ENCODE measurements at places on chromosomes 4 and X. TPM values are rescaled to one million over a fixed set of nuclear protein-coding genes. Genes with fewer than 3 reads are reported as not detected.

GRCh38 chr4:149791851-149792250, 23.8 kb downstream of the IQCM start:
- H3K36me3 ChIP-seq: no peaks in the 10 kb centered on the region
- no peak overlapping the region for H3K4me3 ChIP-seq
- no peak for DNase-seq
- H3K27me3 ChIP-seq: no peaks in the 10 kb centered on the region

GRCh38 chr4:84481077-84481859, 17.8 kb downstream of the NKX6-1 start:
- no peak for DNase-seq
- H3K27me3 ChIP-seq: peaks cover 7% of the 10 kb centered on the region
- H3K36me3 ChIP-seq: no peaks in the 10 kb centered on the region
- H3K27ac ChIP-seq: no peak overlapping the region
- no peaks in the 10 kb centered on the region for H3K4me1 ChIP-seq

DNA sequence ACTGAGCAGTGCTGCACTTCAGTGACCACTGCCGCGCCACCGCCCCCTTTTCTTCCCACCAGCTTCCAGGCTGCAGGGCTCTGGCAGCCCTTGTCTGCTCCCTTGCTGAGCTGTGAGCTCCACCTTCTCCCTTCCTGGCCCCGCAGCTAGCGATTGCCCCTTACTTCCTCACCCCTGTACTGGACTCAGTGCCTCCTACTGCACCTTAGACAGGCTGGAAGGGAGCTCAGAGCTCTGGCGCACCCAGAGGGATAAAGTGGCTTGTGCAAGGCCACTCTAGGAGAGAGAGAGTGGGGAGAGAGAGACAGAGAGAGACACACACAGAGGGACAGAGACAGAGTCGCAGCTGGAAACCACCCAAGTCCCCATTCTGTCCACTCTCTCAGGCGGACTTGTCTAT, 6.0 kb downstream of the RASL11B start:
- no peak overlapping the region for H3K27ac ChIP-seq
- DNase-seq: no peak
- no peaks in the 10 kb centered on the region for H3K36me3 ChIP-seq
- H3K4me1 ChIP-seq: no peaks in the 10 kb centered on the region

DNA sequence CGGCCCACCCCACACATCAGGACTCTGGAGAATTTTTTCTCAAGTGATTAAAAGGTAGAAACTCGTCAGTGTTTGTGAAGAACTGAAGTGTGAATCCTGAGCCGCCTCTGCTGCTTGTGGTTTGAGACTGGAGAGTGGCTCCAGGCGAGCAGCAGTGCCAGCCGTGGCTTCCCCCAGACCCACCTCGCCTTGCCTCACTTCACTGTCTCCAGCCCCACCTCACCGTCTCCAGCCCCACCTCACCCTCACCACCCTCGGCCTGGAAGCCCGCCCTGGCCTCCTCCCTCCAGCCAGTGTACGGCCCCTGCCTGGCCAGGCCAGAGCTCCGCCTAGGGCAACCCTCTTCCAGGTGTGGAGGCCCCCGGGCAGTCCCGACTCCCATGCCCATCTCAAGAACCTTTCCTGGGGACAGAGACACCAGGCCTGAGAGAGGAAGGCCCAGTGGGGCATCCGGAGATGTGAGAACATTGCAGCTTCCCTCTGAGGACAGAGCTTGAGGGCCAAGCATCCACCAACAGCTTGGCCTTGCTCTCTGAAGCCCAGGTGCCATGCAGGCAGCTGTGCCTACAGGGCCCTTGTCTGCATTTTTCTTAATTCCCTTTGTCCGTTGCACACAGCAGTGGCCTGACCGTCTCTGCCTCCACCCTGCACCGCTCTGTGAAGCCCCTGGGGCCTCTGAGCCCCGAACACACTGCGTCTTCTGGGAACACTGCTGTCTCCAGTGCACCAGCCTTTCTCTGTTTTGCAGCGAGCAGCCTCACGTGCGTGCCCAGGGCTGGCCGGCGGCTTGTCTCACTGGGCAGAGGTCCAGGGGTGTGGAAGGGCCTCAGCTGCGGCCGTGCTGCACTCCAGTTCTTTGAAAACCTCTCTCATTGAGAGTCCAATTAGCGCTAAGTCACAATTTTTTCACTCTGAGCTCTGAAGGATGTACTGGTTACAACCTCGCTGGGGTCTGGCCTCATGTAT, 13.8 kb downstream of the SH3BP2 start:
- no peak for DNase-seq
- H3K4me1 ChIP-seq: peaks cover 11% of the 10 kb centered on the region
- no peak overlapping the region for H3K4me3 ChIP-seq
- no peaks in the 10 kb centered on the region for H3K27me3 ChIP-seq

DNA sequence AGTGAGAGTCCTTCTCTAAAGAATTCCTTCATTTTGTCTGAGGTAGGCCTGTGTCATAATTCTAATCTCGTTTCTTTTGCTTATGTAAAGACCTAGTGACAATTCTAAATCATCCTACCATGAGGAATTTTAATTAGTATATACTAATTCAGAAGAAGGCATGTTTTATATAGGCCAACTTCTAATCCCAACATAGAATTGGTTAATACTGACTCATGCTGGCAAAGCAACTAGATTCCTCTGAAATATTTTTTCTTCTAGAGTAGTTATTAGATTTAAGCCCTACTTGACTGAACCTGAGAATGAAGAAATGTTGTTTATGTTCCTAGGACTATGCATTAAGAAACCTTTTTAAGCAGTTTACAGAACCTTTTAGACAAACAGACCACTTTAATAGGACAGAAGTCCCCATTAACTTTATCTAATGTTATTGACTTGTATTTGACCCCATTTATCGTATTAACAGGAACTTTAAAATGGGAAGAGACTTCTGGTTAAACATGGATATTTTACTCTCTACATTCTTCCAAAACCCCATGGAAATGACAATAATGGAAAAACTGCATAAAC, 56.1 kb upstream of the EIF1AX start:
- no peaks in the 10 kb centered on the region for H3K4me1 ChIP-seq
- no peak for DNase-seq
- H3K4me3 ChIP-seq: no peak overlapping the region
- H3K36me3 ChIP-seq: peaks cover 5% of the 10 kb centered on the region
- no peak overlapping the region for H3K27ac ChIP-seq

- no peaks in the 10 kb centered on the region for H3K4me1 ChIP-seq
- H3K27me3 ChIP-seq: no peaks in the 10 kb centered on the region
- no peak for DNase-seq
- no peak overlapping the region for H3K27ac ChIP-seq
- no peak overlapping the region for H3K4me3 ChIP-seq
Measured at GRCh38 chrX:24928114-24928513, 87.7 kb downstream of the ARX start.

GRCh38 chr4:101938836-101939235, 148.3 kb downstream of the BANK1 start:
- no peak overlapping the region for H3K4me3 ChIP-seq
- H3K27ac ChIP-seq: no peak overlapping the region
- no peaks in the 10 kb centered on the region for H3K4me1 ChIP-seq
- H3K36me3 ChIP-seq: no peaks in the 10 kb centered on the region
- H3K27me3 ChIP-seq: no peaks in the 10 kb centered on the region

DNA sequence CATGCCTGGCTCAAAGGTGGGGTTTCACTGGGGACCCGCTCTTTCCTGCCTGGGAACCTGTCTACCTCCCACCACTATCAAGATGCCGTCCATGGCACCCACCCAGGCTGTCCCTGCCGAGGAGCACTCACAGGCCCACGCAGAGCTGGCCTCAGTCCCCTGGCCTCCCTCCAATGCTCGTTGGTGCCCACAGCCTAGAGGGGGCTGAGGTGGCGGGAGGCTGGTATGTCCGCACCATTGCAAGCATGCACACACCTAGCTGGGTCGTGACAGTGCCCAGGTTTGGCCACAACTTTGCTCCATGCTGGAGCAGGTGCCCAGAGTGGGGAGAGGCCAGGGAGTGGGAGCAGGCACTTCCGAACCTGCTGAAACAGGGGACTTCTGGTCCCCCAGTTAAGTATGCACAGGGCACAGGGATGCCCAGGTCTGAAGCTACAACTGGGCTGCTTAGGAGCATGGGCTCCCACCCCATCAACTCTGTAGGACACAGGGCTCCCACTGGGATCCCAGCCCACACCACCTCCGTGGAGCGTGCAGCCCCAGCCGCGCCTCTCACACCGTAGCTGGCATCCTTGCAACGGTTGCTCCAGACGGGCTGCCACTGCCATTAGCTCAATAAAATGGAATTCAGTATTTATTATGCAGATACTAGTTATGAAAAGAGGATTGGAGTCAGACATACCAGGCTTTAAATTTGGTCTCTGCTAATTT, 1376.1 kb upstream of the TENM3 start:
- no peaks in the 10 kb centered on the region for H3K27me3 ChIP-seq
- H3K36me3 ChIP-seq: no peaks in the 10 kb centered on the region
- no peaks in the 10 kb centered on the region for H3K4me1 ChIP-seq
- H3K4me3 ChIP-seq: no peak overlapping the region
- no peak for DNase-seq

DNA sequence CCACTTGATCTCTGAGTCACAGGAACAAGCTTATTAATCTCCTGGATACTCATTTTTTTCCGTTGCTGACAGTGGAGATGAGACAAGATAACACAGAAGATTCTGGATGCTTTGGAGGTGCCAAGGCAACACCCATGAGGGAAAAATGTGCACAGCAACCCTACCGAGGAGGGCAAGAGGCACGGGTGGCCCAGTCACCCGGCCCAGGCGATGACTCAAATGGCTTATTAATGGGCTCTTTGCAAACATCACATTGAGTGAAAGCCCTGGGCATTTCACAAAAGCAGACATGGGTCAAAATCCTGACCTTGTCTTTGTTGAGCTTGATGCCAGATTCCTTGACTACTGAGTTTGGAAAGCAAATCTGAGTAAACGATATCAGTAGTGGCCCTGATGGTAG, 315.1 kb downstream of the STK32B start:
- DNase-seq: no peak
- no peaks in the 10 kb centered on the region for H3K27me3 ChIP-seq
- H3K4me3 ChIP-seq: no peak overlapping the region
- H3K36me3 ChIP-seq: no peaks in the 10 kb centered on the region
- H3K4me1 ChIP-seq: no peaks in the 10 kb centered on the region
- no peak overlapping the region for H3K27ac ChIP-seq

GRCh38 chr4:145938618-145939440, at the start of gene ZNF827:
TSS of gene ZNF827 (minus strand) at chr4:145938823. CDS start at chr4:145938407, 416 bp downstream.
- no peaks in the 10 kb centered on the region for H3K27me3 ChIP-seq
- peak within 1 kb of the TSS; percentile 93 for H3K4me3 ChIP-seq
- peak; percentile 75 for DNase-seq
- H3K27ac ChIP-seq: peak within 1 kb of the TSS; percentile 74

- no peak for DNase-seq
- no peak overlapping the region for H3K4me3 ChIP-seq
Measured at GRCh38 chrX:53479301-53479700, 45.1 kb upstream of the HSD17B10 start.

GRCh38 chr4:17091104-17091503, 192.7 kb upstream of the LDB2 start:
- no peak for DNase-seq
- no peaks in the 10 kb centered on the region for H3K4me1 ChIP-seq
- no peaks in the 10 kb centered on the region for H3K36me3 ChIP-seq
- no peak overlapping the region for H3K4me3 ChIP-seq

DNA sequence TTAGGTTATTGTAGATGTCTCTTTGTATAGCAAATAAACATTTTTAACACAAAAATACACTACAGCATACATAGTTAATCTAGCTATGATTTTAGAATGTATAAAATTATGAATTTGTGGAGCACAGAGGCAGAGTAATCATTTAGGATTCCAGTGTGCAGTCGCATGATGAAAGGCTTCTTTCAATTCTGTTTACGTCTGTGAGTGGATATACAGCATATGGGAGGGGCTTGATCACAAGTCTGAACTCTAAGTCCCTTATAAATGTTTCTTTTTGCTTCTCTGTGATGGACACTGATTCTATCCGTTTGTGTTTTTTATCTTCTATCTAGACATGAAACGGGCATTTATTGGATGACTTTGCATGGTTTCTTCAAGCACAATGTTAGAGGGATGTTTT, 1239.6 kb upstream of the AGA start:
- H3K27ac ChIP-seq: no peak overlapping the region
- H3K27me3 ChIP-seq: no peaks in the 10 kb centered on the region
- no peak for DNase-seq
- H3K4me1 ChIP-seq: no peaks in the 10 kb centered on the region
- H3K4me3 ChIP-seq: no peak overlapping the region

DNA sequence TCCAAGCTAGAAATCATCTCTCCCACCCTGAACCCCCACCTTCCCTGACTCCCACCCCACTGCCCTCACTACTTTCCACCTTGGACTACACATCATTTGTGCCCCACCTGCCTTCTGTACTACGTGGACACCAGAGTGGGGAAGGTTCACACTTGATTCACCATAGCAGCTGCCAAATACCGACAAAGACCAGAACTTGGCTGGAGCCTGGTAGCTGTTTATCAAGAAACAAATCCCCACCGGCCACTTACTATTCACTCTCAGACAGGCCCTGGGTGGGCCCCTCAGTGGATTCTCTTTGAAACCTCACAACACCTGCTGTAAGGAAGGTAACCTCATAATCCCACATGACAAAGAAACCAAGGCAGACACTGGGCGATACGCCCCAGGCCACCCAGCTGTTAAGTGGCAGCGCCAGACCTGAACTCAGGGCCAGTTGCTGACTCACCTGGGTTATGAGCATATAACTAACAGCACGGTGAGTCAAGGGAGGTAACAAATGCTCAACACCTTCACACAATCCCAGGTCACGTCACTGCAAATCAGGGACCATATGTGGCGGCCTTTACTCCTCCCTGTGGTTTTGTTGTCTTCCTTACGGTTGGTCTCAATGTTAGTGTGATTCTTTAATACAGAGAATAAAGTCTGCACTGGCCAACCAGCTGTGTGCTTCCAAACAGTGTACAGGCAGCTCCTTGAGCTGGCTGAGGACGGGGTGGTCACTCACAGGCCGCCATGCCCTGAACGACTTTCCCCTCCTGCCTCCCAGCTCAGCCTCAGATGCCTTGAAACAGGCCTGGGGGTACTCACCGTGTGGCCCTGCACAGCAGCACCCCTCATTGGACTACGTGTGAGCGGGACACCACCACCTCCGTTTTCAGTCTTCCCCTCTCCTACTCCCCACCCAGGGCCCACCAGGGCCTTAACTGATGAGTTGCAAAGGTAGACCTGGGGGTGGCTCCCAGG, 7.5 kb downstream of the WDR1 start:
- peak; percentile 44 for DNase-seq
- no peaks in the 10 kb centered on the region for H3K27me3 ChIP-seq
- H3K4me1 ChIP-seq: peaks cover 100% of the 10 kb centered on the region
- peaks cover 55% of the 10 kb centered on the region for H3K36me3 ChIP-seq
- peak overlapping the region; percentile 11 for H3K4me3 ChIP-seq

Gene RRH
- total RNA-seq: 0.44 TPM

Gene FGFBP1
- total RNA-seq: not detected

Gene CXCL10
- total RNA-seq: 1.6 TPM

Gene COMMD8
- 29.0 TPM for total RNA-seq

Gene AGA
- 15.1 TPM for total RNA-seq

Gene NAA11
- total RNA-seq: not detected

Gene NELFA
- total RNA-seq: 42.5 TPM

Gene BMX
- not detected for total RNA-seq

Gene FGF13
- not detected for total RNA-seq

Gene SMIM31
- total RNA-seq: not detected
